Activated CD4-positive, CD25-positive, alpha-beta regulatory T cell treated with anti-CD3 and anti-CD28 coated beads, Interleukin-2, amount 50 U/mL, for 16 hours (primary cell): ENCODE measurements at places on chromosomes 13 and 19.

DNA sequence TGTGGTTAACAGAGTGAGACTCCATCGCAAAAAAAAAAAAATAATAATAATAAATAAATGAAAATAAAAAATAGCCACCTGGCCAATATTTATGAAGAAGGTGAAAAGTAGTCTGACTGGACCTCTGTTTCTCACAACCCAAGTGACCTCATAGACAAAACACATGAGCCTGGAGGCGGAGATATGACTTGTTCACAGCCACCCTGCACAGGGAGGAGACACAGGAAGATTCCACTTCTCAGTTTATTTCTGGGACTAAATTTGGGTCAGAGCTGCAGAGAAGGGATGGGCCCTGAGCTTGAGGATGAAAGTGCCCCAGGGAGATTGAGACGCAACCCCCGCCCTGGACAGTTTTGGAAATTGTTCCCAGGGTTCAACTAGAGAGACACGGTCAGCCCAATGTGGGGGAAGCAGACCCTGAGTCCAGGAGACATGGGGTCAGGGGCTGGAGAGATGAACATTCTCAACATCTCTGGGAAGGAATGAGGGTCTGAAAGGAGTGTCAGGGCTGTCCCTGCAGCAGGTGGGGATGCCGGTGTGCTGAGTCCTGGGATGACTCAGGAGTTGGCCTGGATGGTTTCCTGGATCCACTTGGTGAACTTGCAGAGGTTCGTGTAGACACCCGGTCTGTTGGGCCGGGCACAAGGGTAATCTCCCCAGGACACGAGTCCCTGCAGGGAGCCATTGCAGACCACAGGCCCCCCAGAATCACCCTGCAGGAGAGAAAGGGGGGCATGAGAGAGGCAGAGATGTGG lies 9.6 kb downstream of the KLK5 start:
- DNase-seq = no peak

GRCh38 chr13:97356592-97356991 lies 77.4 kb upstream of the RAP2A start:
- DNase-seq = no peak

DNA sequence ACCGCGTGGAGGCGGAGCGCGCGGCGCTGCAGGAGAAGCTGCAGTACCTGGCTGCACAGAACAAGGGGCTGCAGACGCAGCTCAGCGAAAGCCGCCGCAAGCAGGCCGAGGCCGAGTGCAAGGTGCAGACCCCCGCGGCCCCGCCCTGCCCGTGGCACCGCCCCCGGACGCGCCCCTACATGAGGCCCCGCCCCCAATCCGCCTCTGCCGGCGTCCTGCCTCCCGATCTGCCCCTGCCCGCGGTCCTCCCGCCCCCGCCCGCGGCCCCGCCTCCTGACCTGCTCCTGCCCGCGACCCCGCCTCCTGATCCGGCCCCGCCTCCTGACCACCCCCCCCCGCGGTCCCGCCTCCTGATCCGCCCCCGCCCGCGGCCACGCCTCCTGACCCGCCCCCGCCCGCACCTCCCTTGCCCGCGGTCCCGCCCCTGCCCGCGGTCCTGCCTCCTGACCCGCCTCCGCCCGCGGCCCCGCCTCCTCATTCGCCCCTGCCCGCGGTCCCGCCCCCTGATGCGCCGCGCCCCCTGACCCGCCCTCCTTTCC lies 11.7 kb downstream of the PRR36 start:
- peak; percentile 24 for DNase-seq

DNA sequence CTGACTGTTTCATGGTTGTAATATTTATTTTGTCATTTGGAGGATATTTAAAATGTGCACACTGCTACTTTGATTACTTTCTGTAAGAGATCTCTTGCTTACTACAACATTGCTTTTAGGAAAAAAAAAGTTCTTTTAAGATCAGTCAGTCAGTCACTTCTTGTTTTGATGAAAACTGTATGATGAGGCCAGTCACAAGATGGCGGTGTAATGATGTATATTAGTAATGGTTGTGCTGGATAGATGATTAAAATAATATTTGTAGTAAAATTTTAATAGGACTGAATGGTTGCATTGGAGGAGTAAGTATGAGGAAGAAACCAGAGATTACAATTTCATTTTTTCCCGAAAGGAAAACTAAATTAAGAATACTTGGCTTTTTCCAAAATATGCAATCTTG lies 2411.1 kb downstream of the PCDH9 start:
- DNase-seq = no peak

DNA sequence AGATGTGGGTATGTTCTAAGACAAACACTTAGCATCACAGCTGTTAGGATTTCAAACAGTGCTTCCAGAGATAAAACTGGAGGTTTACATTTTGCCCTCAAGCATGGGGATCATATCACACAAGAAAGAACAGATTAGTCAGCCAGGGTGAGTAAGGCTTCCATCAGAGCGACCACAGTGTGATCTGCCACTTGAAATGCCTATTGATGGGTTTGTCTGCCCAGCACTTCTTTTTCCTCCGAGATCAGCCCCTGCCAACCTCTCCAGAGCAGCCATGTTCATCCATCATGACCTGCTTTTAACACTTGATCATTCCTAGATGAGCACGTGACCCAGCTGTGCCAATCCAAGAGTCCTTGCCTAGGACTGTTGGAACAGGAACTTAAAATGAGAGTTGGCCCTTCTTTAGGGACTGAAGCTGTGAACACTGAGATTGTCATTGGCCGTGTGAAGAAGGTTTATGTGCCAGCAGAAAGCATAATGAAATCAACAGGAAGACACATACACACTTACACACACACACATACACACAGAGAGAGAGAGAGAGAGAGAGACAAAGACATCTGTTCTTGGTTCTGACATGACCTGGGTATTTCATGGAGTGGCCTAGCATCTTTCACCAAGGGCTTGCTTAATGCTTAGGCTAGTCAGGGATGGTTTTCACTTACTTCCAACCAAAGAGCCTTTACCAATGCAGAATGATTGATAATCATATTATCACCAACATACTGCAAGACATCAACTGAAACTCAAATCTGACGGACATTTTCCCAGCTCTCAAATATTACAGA lies 5.2 kb upstream of the CEBPG start:
- DNase-seq = no peak

GRCh38 chr13:96481482-96481881 lies 391.6 kb downstream of the HS6ST3 start:
- DNase-seq = no peak
